ENCODE measurements at places on chromosomes 2 and 18.

DNA sequence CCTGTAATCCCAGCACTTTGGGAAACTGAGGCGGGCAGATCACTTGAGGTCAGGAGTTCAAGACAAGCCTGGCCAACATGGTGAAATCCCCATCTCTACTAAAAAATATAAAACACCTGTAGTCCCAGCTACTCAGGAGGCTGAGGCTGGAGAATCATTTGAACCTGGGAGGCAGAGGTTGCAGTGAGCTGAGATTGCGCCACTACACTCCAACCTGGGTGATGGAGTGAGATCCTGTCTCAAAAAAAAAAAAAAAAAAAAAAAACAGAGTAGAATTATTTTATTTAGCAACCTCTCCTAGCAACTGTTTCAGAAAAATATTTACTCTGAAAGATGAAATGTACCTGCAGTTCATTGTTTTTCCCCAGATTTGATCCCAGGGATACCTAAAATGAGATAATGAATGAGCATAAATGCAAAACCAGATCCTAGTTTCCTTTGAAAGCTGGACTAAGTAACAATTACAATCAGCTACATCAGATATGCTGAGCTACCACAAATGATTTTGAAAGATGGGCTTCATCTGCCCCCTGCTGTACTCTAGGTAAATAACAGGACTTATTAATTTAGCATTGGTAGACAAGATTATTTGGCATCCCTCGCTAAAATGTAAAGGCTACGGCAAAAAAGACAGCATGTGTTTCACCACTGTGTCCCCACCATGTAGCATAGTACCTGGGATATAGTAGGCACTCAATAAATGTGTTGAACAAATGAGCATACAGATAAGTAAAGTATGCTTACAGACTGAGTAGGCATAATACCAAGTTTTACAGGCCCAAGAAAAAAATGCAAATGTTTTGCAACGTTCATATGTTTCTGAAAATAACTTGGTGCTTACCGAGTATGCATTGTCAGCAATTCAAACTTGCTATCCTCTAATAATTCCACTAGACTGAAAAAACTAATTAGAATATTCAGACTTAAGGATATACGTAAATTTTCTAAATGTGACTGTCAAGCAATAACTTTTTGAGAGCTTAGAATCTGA lies 102.5 kb downstream of the ATL2 start:
- DNase-seq: peak; percentile 89

- DNase-seq: peak; percentile 53
These were observed 305.0 kb upstream of the EPAS1 start for GRCh38 chr2:45992021-45992740.

GRCh38 chr2:62202019-62202722 lies 6.3 kb downstream of the B3GNT2 start:
- DNase-seq: no peak

DNA sequence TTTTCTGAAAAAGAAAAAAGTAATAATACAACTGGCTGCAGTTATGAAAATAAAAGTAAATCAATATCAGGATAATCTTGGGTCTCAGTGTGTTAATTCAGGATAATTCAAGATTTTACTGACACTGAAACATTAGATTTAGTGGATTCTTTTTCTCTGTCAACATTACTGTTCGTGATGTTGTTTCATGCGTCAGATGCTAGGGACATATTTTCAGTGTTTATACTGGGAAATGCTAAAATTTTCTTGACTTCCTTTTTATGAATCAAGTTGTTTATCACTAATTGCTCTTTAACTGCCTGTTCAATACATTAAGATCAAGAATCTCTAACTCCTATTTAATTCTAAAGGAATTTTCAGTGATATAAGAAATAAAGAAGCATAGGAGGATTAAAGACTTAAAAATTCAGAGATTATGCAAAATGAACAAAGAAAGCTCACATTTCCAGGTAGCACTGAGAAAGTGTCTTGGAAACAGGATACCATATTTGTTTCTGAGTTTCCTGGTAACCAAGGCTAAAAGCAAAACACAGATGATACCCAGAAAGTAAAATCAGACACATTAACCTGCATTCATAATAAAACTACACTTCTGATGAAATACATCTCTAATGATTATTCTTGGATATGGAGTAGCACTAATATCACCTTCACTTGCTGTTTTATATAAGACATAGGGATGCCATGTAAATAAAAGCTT lies 174.0 kb downstream of the ARL4C start:
- no peak for DNase-seq

DNA sequence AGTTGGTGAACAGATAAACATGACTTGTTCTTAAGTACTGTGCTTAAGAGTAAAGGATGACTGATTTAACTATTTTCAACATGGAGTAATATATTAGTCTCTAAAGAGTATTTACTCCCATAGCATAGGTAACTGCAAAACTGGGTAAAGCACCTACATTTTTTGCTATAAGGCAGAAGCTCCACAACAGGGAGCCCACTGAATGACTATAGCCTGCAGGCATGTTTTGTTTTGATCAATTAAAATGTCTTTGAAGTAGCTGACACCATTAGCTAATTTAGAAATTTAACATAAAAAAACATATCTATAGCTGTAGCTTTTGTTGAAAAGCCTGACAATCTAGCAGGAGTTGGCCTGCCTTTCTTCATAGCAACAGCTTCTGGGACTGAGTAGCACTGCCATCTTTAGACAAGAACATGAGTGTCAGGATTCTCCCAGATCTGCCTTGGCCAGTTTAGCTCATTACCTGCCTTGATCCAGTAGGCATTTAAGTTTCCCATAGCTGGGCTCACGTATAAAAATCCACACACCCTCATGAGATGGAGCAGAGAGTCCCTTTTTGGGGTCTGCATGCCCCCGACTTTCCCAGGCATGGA lies 1935.1 kb upstream of the PIK3C3 start:
- no peak for DNase-seq

- DNase-seq: no peak
These were observed 476.2 kb downstream of the SLC4A3 start for GRCh38 chr2:220103596-220103995.

DNA sequence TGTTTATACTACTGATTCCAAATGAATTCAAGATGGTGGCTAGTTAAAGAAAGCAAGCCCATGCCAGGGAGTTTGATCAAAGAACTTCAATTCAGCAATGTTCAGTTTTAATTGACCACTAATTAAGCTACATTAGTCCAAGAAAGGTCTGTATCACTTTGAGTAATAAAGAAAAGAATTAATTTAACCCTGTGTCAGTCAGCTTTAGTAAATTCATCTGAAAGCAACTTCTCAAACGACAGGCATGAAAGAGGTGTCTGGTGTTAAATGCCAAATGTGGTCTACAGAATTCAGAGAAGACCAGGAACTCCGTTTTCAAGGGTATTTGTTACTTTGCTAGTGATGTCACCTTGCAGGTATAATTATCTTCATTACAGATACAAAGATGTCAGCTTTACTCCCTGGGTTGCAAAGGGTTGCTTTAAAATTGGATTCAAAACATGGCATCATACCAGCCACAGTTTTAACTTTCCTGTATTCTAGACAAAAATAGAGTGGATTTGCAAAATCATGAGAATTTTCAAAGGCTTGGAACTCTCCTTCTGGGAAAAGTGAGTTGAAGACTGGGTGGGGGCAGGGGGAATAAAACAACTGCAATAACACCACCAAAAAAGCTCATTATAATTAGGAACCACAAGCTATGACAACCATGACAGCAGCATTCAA lies 281.5 kb downstream of the TCF4 start:
- no peak for DNase-seq

- DNase-seq: peak; percentile 17
These were observed 13.0 kb downstream of the VPS4B start for GRCh38 chr18:63409301-63409700.

- no peak for DNase-seq
These were observed 171.1 kb downstream of the PAX3 start for GRCh38 chr2:222127660-222128059.

DNA sequence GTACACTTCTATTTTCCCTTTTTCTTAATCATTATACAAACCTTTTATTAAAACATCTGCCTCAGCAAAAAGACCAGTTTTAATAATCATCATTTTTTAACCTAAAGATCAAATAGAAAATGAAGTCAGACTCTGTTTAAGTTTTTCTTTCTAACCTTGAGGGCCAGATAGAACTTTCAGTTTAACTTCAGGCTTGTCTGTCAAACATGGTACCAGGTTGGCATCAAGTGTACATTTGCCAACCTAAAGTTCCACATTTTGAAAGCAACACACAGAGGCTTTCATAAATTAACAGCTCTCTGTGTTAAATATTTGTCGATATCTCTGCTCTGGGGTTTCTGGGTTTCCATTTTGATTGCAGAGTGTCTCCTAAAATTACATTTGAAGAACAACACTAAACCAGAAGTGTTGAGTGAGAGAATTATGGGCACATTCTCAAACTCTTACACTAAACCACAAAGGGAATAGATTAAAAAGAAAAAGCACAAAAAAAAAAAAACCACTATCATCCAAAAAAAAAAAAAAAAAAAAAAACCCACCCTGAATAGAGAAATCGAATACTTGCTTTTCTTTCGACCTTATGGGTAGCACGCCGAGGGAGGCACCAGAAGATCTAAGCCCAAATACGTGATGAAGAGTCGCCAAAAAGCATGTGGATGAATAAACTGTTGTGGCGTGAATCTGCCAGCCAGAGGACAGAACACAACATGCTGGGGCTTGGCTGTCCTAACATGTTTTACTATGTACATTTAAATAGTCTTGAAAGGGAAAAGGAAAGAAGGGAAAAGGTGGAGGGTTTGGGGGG lies 166.2 kb downstream of the TCF4 start:
- DNase-seq: peak; percentile 73

GRCh38 chr2:45789317-45789716 lies 137.8 kb downstream of the PRKCE start:
- no peak for DNase-seq

DNA sequence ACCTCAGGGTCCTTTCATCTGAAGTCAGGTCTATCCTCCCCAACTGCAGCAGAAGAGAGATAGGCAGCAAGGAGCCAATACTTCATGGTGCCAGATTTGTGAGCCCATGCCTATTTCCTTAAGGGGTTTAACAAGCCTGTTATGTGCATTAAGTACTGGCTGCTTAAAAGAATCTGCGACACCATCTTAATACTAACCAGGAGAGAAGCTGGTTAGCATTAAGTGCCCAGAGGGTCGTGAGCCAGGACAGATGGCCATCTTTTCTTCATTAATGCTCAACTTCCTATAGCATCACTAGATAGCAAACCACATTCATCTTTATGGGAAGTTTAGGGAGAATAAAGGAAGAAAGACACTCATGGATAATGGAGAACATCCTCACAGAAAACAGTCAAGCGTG lies 289.1 kb downstream of the ETAA1 start:
- no peak for DNase-seq

DNA sequence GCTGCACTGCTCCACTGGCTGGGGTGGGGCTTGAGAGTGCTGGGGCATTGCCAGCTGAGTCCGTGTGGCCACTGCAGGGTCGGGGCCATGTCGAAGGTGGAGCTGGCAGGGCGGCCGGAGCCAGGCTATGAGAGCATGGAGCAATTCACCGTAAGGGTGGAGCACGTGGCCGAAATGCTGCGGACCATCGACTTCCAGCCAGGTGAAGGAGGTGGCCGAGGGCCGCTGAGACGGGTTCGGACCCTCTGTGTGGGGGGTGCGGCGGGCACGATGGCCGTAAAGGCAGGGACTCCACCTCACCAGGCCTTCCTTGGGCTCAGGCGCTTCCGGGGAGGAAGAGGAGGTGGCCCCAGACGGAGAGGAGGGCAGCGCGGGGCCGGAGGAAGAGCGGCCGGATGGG lies 2.1 kb downstream of the UCN start:
- no peak for DNase-seq

- DNase-seq: no peak
These were observed 57.6 kb downstream of the TPGS2 start for GRCh38 chr18:36771245-36771644.

GRCh38 chr2:138475277-138475776 lies 26.2 kb upstream of the SPOPL start:
- DNase-seq: no peak

- DNase-seq: no peak
These were observed 115.1 kb downstream of the ACKR3 start for GRCh38 chr2:236684504-236685256.

- DNase-seq: no peak
These were observed 21.5 kb upstream of the IL18RAP start for GRCh38 chr2:102401456-102401855.

- no peak for DNase-seq
These were observed 112.5 kb downstream of the AP1S3 start for GRCh38 chr2:223724861-223725260.

GRCh38 chr2:31197669-31198068 lies 19.6 kb downstream of the CAPN14 start:
- no peak for DNase-seq

DNA sequence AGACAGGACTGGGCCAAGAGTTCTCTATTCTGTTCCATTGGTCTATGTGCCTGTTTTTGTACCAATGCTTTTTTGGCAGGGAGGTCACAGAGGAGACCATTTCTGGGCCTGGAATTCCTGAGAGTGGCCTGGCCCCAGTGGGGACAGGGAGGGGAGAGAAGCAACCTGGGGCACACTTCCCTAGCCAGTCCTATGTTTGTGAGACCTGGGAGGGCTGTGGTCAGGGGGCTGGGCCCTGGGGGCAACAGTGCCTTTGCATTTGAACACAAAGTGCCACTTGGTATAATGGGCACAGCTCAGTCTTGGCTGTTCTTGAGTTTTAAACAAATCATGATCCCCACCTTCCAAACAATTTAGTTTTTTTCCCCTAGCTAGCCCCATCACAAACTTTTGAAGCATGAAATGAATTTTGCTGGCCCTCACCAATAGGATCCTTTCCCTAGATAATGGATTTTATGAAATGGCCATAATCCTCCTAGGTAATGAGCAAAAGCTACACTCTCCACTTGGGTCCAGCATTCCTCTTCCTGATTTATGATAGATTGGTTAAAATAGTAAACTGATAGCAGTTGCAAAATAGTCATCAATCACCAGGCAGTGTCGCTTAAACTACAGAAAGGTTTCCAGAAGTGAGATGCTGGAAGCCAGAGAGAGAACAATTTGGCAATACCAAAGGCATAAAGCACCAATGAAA lies 133.5 kb downstream of the GLI2 start:
- DNase-seq: no peak

GRCh38 chr2:11016735-11017388 lies 105.1 kb downstream of the KCNF1 start:
- peak; percentile 36 for DNase-seq

- no peak for DNase-seq
These were observed 446.7 kb downstream of the SETBP1 start for GRCh38 chr18:45127405-45127804.

DNA sequence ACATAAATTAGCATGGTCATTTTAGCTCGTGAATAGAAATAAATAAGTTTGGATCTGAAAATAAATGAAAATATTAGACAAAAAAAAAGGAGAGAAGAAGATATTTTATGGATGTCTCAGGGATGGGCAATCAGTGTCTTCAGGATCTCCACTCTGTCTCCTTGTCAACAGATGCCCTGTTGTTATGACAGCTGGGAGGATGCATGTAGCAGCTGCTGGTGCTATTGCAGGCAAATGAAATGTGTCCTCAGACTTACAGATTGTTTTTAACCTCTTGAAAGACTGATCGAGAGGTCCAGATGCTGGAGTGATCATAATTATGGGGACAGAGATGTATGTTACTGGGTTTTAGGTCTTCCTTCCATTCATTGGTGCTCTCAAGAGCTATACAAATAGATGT lies 24.7 kb upstream of the ARL4C start:
- no peak for DNase-seq

- peak; percentile 73 for DNase-seq
These were observed 114.7 kb downstream of the DNAH6 start for GRCh38 chr2:84631047-84631446.

- DNase-seq: no peak
These were observed 17.7 kb upstream of the GALNT3 start for GRCh38 chr2:165811592-165812370.

- no peak for DNase-seq
These were observed 13.7 kb downstream of the COLEC11 start for GRCh38 chr2:3608373-3609278.

- DNase-seq: no peak
These were observed 70.9 kb downstream of the EHD3 start for GRCh38 chr2:31304816-31305215.

All from lung (tissue), 17 donors.